ENCODE measurements at places on chromosomes 5 and 9.

GRCh38 chr5:86526811-86527348 lies 90.9 kb upstream of the COX7C start:
- no peak for DNase-seq

DNA sequence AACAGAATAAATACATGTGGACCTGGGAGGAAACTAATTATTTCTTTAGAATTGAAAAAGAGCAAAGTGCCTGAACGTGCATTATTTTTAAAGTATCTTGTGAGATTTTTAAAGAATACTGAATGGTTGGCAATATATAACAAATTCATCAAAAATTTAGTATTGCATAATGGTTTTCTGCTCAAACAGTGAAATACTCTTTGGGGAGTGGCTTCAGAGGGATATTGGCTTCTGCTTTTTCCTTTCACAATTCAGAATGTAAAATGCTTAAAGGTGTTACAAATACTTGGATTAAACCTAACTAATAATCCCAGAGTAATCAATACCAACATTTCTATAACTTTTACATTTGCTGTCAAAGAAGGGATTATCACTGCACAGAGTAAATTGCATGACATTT lies 379.3 kb upstream of the CHD1 start:
- DNase-seq: no peak

GRCh38 chr5:61262080-61262479 lies 70.0 kb upstream of the ZSWIM6 start:
- DNase-seq: no peak

DNA sequence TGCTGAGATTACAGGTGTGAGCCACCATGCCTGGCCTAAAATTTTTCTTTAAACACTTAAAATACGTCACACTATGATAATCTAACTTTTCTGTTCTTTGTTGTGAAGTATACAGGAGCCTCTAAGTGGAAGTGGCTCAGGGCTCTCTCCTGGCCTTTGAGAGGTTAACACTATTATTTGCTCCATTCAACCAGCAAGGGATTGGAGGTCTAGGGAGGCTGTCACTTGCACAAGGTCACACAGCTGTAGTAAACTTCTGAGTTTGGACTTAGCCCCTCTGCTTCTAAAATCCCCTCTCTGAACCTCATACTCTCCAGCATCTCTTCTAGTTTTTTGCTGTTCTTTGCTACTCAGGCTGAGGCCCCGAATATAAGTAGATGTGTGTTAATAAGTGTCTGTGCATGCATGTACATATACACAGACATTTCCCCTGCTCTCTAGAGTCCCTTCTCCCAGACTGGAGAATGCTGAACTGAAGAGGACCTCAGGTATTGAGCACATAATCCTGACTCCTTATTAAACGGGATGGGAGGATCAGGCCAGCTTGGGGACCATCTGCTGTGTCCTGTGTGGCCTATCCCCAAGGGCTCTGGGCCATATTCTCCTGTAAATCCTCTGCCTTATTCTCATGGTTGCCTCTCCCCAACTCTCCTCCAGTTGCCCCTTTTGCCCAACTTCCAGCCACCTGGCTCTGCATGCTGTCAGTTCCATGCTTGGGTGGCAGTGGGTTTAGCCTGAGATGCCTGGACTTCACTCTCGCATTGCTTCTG lies 87.0 kb upstream of the SPRY4 start:
- no peak for DNase-seq

DNA sequence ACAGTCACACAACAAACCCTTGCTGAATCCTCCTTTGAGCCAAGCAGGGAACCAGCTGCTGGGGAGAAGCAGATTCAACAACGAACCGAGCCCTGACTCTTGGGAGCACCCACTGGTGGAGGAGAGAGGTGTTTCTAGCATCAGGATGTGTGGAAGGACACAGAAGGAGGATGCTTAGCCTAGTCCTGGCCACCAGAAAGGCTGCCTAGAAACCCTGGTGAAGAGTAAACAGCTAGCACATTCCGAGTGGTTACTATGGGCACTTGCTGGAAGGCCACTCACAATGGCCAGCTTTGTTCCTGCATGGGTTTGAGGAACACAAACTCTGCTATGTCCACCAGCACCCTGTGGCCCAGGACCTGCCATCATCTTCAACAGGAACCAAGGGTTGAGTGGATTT lies 1.8 kb downstream of the TIFAB start:
- DNase-seq: no peak

DNA sequence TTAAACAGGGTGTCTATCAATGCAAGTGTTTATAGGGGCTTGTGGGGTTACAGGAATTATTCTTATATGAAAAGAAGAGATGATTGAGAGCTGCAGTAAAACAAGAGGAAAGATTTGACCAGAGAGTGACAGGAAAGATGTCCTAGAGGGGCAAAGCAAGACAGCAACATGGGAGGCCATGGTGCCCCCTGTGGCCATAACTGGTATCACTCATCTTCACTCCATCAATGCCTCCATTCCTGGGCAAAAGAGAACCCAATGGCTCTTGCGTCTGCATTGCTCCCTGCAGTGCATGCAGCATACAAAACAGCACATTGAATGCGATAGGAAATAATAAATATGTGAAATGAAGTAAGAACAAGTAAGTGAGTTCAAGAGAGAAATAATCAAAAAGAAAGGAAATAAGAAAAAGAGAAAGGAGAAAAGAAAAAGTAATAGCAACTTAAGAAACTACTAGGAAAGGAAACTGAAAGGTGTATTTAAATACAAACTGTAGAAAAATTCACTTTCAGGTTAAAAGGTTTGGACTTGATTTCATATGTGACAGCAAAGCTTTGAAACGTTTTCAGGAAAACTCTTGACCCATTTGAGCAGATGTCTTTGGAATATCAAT lies 206.6 kb downstream of the SEMA5A start:
- no peak for DNase-seq

DNA sequence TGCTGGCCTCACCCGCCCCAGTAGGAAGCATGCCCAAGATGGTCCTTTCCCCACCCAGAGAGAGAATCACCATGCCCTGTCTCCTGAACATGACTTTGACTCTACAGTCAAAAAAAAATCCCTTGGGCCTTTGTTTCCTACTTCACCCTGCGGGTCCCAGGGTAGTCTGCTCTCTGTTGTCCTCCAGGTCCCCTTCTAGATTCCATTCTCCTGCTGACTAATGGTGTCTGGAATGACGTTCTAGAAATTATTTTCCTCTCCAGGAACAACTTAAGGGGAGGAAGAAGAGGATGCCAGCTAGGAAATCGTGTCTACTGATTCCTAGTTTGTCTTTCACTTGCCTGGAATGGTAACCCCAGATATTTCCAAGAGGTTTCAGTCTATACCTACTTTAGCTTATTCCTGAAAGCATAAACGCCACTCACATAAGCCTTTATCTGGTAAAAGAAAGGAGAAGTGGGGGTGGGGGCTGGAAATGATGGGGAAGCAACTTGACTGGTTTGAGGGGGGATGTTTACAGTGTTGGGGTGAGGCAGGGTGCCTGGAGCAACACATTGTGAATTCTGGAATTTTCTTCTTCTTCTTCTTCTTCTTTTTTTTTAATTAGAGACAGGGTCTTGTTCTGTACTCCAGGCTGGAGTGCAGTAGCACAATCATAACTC lies 93.9 kb downstream of the SNX18 start:
- DNase-seq: no peak

DNA sequence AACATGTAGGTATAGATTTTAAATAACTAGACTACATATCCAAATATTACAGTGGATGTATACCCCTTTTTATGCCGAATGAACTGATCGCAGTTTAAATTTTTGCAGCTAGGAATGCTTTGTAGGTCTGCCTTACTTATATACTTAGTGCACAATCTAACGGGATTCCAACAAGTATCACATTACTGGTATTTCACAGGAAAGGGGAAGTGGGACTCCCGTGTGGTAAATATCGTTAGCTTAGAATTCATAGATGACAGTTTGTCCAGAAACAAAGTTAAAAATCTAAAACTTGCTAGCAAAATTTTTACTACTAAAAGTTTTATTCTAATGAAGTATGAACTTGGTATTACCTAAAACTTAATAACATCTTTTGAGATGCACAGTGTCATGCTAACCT lies 193.5 kb upstream of the TLX3 start:
- DNase-seq: no peak

GRCh38 chr5:179181988-179182387 lies 121.8 kb downstream of the ZNF354C start:
- DNase-seq: no peak

- no peak for DNase-seq
These were observed 60.5 kb upstream of the C9orf72 start for GRCh38 chr9:27633764-27634163.

DNA sequence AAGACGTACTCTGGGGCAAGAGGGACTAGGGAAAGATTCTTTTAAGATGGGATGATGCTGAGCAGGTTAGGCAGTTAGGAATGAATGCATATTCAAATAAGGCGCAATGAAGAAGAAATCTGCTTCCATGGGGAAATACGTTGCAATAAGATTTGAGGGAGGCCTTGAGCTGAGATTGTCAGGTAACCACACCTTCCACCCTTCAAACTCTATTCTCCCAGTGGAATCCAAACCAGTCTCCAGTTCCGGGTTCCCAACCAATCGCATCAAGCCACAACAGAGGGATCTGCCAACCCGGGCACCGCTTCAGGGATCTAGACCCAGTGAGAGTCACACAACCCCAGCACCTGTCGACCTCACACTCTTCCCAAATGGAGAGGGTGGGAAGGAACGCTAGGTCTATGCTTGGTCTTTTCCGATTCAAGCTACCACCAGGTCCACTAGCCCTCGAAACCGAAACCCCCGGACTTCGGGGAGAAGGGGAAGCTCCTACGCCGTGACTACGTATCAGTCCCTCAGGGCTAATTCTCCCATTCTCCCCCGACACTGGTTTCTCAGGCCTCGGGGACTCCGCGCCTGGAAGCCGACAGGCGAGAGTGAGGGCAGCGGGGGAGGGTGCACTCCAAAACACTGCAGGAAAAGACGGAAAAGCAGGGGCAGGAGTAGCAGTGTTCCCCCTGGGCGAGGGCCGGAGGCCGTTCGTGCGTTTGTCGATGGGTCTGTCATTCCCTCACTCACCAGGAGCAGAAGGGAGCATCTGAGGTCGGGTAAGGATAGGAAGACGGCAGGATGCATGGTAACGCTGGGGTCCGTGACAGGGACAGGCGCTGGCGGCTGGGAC lies 534 bp downstream of the ERP44 start:
- DNase-seq: peak; percentile 72

DNA sequence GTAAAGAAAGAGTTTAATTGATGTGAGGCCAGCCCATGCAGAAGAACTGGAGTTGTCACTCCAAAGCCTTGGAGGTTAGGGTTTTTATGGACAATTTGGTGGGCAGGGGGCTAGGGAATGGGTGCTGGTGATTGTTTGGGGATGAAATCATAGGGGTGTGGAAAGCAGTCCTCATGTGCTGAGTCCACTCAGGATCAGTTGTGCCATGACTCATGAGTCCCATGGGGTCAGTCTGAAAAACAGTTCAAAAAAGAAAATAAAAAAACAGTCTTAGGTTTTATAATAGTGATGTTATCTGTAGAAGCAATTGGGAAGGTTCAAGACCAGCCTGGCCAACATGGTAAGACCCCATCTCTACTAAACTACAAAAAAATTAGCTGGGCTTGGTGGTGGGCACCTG lies 162.3 kb downstream of the KDM4C start:
- no peak for DNase-seq

GRCh38 chr5:38420691-38421390 lies 135.6 kb downstream of the LIFR start:
- peak; percentile 14 for DNase-seq

DNA sequence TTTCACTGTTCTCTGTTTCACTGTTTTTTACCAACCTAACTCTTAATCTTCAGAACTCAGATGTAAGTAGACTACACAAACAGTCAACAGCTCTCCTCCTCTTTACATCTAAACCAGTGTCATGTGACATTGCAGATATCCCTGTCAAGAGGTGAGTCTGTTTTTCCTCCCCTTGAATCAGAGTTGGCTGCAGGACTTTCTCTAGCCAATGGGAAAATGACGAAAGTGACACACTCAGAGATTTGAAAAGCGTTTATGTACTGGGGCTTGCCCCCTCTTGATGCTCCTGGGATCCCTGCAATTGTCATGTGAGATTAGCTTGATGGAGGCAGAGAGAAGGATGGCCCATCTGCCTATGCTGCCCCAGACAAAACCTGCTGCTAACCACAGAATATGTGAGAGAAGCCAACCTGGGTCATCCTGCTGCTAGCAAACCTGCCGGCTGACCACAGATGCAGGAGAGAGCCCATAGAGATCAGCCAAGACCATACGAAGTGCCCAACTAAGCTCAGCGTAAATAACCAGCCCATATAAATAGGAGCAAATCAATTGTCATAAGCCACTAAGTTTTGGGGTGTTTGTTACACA lies 111.1 kb downstream of the ASTN2 start:
- DNase-seq: no peak

- no peak for DNase-seq
These were observed 629.0 kb upstream of the PTPRD start for GRCh38 chr9:11241779-11242178.

GRCh38 chr5:168426007-168426863 lies 60.0 kb upstream of the RARS1 start:
- DNase-seq: peak; percentile 67

DNA sequence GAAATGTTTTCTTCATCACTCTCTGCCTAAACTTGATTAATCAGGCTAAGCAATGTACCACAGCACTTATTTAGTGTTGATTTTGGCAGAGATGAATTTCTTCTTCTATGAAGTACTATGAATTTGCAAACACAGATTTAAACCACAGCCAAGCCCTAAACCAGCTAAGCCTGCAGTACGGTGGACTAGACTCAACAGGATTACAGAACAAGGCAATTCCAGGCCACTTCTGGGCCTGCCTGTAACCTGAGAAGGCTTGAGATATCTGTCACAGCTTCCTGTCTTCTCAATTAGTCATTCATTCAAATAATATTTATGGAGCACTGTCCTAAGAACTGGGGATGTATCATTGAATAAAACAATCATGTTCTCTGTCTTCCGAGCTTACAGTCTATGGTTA lies 32.4 kb upstream of the CAST start:
- DNase-seq: no peak

GRCh38 chr9:13113751-13114150 lies 165.7 kb downstream of the MPDZ start:
- DNase-seq: no peak

DNA sequence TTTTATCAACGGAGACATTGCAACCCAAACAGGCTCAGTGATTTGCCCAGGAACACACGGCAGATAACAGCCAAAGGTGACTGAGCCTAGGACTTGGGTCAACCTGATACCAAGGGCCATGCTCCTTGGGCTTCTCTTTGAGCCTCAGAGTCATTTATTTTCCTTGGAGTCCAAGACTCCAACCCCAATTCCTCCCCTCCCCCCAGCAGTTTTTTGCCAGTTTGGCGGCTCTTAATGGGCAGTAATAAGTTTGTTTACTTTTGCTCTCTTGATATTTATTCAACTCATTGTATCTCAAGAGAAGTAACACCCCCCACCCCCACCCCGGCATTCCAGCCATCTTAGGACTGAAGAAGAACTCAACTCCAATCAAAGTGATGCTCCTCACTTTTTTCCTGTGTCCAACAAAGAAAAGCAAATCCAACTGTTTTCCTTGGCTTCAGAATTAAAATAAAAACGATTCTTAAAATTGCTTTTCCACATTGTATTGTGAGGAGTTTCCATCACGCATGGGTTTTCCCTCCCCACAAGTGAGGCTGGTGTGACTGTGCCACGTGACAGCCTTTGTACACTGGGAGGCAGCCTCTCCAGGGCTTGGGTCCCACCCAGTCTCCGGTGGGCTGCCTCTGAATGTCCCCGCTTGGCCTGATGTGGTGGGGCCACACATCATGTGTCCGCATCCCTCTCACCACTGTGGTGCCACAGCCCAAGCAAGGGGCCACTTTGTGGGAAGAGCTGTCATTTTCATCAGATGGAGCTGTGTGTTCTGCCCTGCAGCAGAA lies 9.1 kb downstream of the ANGPTL2 start:
- DNase-seq: no peak

- no peak for DNase-seq
These were observed 792.9 kb downstream of the EFNA5 start for GRCh38 chr5:106877881-106878280.

Data from putamen (tissue), 1 donor.